Mesothelial cell of epicardium (in vitro differentiated cells): ENCODE measurements at places on chromosomes 3 and 15.

GRCh38 chr15:69311319-69311721, 12.6 kb downstream of the PAQR5 start:
- DNase-seq = no peak

- DNase-seq = no peak
Observed at GRCh38 chr3:174854987-174855386, 4.1 kb upstream of the NAALADL2 start.

DNA sequence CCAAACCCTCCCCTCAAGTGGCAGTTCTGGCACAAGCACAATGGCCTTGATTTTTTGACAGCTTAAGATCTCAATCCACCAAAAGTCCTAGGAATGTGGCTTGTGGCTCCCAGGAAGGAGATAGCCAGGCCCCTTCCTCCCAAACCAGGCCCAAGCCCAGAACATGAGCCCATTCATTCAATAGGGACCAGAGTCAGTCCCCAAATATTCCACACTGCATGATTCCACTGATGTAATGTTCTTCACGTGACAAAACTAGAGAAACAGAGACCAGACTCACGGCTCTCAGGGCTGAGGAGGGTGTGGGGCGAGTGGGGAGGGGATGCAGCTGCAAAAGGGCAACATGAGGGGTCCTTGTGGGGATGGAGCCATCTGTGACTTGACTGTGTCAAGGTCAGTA, 25.5 kb downstream of the ABTB1 start:
- DNase-seq = no peak

DNA sequence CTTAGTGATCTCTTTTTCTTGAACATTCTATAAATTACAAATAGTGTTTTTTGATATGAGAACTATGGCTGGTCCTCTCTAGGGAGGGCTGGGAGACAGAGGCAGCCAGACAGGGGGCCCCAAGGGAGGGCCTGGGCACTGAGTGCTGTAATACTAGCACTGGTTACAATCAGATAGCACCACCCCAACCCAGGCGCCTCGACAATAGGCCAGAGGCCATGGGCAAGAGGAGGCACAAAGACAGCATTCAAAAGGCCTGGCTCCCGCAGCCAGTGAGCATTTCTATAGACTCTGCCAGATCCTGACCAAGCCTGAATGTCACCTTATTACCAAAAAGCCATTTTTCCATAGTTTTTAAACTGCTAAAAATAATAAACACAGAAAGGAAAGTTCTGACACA, 158.5 kb downstream of the THRB start:
- no peak for DNase-seq

DNA sequence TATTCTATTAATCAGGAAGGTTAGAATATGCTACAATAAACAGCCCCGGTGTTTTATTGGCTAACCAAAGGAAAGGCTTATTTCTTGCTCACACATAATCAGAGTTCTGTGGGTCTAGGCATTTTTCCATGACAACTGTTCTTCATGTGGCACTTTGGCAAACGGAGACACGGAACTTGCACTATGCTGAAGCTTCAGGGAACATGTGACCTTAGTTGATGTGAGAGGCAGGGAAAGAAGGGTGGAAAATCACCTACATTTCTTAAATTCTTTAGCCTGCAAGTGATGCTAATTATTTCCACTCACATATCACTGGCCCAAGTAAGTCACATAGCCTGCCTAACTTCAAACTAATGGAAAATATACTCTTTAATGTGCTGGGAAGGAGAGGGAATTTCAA, 344.6 kb downstream of the SV2B start:
- DNase-seq = no peak

DNA sequence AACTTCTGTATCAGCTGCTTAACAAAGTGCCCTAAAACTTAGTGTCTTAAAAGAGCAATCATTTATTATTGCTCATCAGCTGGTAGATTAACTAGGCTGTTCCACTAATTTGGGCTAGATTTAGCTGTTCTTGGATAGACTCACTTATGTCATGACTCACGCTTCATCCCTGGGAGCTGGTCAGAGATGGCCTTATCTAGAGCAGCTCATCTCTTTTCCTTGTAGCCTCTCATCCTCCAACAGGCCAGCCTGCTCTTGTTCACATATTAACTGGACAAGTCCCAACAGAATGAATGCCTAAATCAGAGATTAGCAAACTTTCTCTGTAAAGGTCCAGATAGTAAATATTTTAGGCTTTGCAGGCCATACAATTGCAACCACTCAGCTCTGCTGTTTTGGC, 66.9 kb upstream of the PLAAT1 start:
- no peak for DNase-seq

DNA sequence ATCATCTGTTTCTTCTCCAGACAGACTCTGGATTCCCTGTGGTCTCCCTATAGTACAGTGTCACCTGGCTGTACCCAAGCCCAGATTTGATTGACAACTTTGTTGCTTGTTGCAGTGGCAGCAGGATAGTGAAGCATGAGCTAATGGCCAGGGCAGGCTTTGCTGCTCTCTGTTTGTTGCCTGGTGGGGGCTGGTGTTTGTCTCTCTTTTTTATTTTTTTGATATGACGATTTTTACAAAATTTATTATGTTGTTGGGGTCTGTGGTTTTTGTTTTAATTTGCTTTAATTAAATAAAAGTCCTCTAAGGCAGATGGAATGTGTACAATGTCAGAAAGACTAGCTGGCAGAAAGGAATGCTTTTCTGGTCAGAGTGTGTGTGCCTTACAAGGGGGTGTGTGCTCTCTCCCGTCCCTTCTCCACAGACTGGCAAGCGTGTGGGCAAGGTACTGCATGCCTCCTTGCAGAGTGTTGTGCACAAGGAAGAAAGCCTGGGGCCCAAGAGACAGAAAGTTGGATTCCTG, 15.2 kb upstream of the CLEC3B start:
- no peak for DNase-seq

- DNase-seq = no peak
Observed at GRCh38 chr3:53102601-53103147, 27.6 kb downstream of the RFT1 start.

- no peak for DNase-seq
Observed at GRCh38 chr3:98070840-98071239, 16.1 kb upstream of the OR5AC2 start.

DNA sequence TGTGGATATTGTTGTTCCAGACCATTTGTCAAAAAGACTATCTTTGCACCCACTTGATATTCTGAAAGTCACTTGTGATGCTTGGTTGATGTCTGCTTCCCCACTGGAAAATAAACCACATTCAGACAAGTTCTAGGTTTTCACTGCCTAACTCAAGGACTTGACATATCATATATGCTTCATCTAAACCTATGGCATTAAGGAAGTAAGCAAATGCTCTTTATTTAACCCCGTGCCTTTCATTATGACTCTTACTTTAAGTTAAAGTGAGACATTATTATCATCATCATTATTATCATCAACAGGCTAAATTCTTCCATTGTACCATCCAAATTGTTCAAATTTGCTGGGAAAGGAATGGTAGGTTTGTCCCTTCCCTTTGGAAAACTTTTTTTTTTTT, 30.8 kb upstream of the C3orf80 start:
- DNase-seq = no peak

GRCh38 chr15:35622641-35623340, 76.8 kb upstream of the DPH6 start:
- DNase-seq = no peak

DNA sequence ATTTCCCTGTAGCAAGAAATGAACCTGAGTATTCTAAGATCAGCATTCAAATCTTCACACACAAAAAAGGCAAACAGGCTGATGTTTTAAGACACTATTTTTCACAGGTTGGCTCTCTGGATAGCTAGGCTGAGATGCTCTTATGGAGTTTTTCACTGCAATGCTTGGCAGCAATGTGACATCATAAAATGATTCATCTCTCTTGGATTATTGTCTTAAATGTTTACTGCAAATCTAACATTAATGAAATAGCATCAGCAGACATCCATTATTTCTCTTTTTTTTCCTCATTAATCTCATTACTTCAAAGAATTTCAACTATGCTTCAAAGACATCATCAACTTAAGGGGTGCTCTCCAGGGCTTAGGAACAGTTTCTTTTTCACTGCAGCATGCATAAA, 23.6 kb upstream of the SSUH2 start:
- no peak for DNase-seq

GRCh38 chr15:68277131-68277602, 378 bp upstream of the FEM1B start:
- DNase-seq = no peak

GRCh38 chr15:57541805-57542504, 49.7 kb upstream of the MYZAP start:
- DNase-seq = no peak

- no peak for DNase-seq
Observed at GRCh38 chr3:127744875-127745274, 72.1 kb downstream of the ABTB1 start.

DNA sequence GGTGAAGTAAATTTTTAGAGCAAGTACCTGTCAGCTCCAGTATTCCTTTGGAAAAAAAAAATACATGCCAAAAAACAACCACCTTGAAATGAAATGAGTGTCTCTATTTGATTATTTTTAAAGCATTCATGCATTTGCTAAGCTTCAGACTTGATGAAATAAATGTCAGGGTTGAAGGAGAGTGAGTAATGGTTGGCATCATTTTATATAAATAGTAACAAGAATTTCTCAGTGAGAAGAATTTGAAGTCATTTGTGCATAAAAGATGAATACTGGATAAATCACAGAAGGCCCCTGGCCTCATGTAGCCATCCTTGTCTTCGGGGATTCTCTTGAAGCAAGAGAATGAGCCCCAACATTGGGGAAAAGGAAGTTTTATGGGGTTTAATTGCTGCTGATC, 318.4 kb downstream of the LPP start:
- DNase-seq = no peak

DNA sequence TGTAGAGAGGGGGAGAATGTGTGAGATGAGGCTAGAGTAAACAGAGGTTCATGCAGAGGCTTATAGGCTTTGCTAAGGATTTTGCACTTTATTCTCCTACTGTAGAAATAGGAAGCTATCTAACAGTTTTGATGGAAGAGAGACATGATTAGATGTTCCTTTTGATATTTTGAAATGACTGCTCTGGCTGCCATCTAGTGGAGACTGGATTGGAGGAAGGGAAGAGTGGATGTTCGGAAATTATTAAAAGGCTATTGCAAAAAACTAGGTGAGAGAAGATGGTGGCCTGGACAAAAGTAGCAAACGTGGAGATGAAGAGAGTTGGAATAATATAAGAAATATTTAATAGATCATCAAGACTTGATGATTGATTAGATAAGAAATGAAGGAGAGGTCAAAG, 42.2 kb downstream of the SYN2 start:
- no peak for DNase-seq

DNA sequence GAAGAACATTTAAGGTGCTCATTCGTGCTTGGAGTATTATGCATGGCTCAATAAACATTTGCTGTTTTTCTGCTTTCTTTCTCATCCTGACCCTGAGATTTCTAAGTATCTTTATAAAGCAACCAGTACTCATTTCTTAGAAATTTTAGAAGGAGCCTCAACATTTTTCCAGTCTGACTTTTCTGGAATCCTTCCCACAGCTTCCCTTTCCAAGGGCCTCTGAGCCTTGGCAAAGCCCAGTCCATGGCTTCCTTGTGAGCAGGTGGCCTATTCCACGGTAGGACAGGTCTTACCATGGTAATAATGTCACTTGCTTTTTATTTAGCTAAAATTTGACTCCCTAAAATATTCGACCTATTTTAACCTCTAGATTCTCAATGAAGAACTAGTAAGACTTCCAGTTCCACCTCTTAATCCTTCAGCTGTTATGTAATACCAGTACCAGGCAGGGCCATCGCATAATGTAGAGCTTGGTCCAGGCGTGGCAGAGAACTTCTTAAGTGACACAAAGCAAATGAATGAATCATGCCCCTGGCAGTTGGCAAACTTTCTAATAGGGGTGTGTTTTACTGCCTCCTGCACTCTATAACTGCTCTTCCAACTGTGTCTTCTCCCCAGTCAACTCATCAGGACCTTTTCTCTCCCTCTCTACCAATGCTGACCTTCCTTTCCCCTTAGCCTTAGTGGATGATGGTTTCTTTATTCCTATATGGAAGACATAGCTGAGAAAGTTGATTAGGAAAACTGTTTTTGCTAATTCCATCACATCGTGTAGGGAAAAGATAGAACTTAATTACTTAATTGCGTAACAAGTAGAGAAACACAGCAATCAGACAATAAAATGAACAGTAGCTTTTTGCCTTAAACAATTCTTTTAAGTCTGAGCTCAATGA, 894 bp upstream of the TM4SF4 start:
- DNase-seq = no peak

DNA sequence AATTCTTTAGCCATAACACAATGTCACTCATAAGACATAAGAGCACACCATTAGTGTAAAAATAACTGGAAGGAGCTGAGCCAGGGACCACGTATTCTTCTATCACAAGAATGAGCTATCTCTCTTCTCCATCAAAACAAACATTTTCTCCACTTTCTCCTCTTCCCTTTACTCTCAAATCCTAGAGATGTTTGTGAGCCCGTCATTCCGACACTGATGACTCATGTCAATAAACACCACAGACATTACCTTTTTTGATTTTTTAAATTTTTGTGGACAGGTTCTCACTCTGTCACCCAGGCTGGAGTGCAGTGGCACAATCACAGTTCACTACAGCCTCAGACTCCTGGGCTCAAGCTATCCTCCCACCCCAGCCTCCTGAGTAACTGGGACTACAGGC, 86.6 kb downstream of the MEX3B start:
- DNase-seq = no peak

DNA sequence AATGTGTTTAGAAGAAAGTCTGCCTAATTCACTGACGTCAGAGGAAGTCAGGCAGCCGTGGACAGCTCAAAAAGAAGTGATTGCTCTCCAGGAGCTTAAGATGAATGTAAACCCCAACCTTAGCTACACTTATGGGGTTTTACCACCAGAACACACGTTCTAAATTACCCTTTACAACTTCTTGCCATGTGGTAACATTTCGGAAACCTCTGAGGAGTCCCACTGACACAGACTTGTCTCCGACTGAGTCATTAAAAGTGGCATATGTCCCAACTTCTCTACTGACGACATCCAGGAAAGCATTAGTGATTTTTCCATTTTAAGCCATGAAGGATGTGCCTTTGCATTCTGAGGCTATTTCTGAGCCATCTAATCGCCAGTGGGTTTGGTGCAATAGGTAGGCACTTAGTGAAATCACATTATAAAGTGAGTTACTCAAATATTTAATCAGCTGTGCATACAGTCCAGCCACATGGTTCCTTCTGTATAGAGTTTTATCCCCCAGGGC, 32.4 kb downstream of the C2CD4A start:
- DNase-seq = no peak

GRCh38 chr3:127730666-127731295, 58.0 kb downstream of the ABTB1 start:
- no peak for DNase-seq
